ENCODE measurements at places on chromosomes 6 and 20.

GRCh38 chr6:117306227-117306790 lies 41.0 kb downstream of the VGLL2 start:
- no peak for ATAC-seq

- no peak for ATAC-seq
Observed at GRCh38 chr6:145009711-145010110, 724.6 kb downstream of the UTRN start.

- ATAC-seq: no peak
Observed at GRCh38 chr6:144394210-144394609, 109.1 kb downstream of the UTRN start.

DNA sequence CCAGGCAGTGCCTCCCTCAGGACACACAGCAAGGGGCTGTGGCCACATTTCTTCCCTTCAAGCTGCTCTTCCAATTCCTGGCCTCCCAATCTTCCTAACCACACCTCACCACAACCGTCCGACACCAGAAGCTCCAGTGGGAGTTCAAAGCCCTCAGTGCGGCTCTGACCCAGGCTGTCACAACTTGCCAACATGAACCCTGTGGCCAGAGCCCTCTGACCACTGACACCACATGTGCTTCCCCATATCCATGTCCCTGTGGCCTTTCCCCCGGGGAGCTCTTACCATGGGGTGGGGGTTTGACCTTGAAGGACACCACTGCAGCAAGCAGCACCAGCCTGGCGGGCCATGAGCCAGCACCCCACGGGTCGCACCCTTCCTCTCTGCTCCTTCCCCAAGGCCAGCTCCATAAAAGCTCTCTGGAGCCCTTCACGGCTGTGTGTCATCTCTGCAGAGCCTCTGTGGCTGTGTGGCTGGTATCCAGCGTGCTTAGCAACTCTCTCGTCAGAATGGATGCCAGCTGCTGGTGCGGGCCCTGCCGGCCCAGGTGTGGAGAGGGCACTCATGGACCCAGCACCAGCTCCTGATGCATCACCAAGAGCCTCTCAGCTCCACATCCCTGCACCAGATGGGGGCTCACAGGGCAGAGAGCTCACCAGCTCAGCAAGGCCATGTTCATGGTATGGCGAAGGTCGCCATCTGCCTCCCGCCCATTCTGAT lies 106.1 kb downstream of the PSMB1 start:
- no peak for ATAC-seq

DNA sequence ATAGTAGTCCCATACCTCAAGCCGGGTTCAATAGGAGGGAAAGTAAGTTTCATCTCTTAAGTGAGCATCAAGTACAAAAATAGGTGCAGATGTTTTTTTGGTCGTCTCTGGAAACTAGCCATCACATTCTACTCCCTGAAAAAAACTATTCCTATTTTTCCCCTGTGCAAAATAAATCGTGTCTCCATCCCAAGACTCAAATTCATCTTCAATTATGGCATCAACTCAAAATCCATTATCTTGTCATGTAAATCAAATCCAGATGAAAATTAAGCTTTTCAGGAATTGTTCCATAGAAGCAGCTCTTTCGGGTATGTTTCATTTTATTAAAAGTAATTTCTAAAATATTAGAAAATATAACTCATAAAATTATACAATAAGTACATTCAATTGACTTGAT lies 1368.4 kb downstream of the GRIK2 start:
- no peak for ATAC-seq

- ATAC-seq: peak; percentile 21
Observed at GRCh38 chr6:117908246-117909068, 1.4 kb downstream of the SLC35F1 start.

- ATAC-seq: no peak
Observed at GRCh38 chr6:38959138-38959537, 89.4 kb upstream of the GLP1R start.

GRCh38 chr20:56987986-56988385 lies 278.5 kb downstream of the BMP7 start:
- no peak for ATAC-seq

DNA sequence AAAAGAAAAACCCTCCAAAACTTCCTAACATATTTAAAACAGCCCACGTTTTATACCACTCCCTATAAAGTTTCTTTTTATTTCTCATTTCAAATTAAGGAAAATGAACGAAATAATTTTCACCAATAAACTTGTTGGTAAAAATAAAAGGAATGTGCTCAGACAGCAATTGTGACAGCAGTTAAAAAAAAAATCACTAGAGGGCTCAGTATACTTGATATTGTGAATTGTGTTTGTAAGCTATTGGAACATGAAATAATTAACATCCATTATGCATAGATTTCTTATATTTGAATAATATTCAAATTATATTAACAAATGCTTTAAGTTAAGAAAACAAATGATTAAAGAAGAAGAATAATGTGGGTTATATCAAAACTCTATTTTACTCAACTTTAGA lies 105.5 kb downstream of the ASCC3 start:
- no peak for ATAC-seq

- no peak for ATAC-seq
Observed at GRCh38 chr6:148671952-148672351, 74.9 kb upstream of the UST start.
